ENCODE measurements at places on chromosomes 6 and 20. TPM values are rescaled to one million over a fixed set of nuclear protein-coding genes. Genes with fewer than 3 reads are reported as not detected.

The OR2J3 gene
- total RNA-seq = not detected

The SLC25A27 gene
- 7.9 TPM for total RNA-seq

The HLA-DRB1 gene
- not detected for total RNA-seq

The LPA gene
- total RNA-seq = not detected

The CDH4 gene
- 8.5 TPM for total RNA-seq

The CPNE1 gene
- 93.1 TPM for total RNA-seq

The CTCFL gene
- not detected for total RNA-seq
